ENCODE measurements at places on chromosomes 2 and 18.
A peak's percentile ranks its signal among the peaks of the same experiment; 100 is the strongest.

DNA sequence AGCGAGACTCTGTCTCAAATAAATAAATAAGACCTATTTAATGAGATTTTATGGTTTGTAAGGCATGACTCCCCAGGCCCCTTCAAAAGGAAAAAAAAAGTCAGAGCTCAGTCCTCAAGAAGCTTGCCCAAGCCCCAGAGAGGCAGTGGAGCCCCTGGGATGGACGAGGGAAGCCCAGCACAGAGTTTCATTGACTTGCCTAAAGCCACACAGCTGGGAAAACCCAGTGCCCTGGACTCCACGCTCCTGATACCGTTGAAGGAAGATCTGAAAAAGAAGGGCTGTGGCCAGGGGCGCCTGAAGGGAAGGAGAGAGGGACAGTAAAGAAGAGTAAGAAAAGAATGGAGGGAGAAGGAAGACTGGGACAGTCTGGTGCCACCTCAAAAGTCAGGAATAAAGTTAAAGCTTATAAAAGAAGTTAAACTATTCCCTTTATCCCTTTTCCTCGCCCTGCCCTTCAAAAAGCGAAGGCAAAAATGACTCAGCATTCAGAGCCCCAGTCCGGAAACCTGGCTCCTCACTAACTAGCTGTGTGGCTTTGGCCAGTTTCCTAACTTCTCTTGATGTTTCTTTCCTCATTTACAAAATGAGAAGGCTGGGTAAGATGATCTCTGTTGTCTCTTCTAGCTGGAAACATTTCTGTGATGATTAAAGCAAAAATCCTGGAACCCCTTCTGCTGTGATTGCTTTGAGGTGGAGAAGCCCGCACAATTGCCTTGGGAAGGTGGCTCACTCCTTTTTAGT, 46.7 kb downstream of the LYPD1 start:
- DNase-seq = no peak

GRCh38 chr2:113248997-113249770, 29.5 kb downstream of the PAX8 start:
- DNase-seq = peak; percentile 47

DNA sequence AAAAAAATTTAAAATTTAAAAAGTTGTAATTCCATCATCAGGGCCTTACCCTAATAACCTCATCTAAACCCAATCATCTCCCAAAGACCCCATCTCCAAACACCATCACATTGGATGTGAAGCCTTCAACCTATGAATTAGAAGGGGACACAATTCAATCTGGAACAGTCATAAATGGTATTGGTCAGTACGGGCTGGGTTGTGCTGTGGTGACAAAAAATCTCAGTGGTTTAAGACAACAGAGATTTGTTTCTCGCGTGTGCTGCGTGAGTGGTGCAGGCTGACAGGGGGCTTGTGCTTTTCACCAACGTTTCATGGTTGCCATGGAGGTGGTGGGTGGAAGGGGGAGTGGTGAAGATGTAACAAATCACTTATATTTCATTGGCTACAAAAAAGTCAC, 174.5 kb downstream of the INHBB start:
- DNase-seq = no peak

DNA sequence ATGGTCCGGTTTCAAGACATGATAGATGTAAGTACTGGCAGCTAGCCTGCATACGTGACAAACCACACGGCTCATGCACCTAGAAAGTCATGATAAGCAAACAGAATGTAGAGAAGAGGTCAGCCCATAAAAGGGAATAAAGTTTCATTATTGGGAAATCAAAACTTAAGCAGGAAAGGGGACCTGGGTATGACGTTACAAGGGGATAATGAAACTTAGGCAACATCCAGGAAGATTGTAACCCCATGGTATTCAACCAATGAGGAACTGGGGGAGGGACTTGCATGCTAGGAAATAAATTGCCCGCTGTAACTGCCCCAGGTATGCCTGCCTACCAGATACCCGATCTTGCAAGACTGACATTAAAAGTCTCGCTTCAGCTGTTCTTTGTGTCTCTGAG, 1679.0 kb downstream of the SUCLG1 start:
- DNase-seq = no peak

DNA sequence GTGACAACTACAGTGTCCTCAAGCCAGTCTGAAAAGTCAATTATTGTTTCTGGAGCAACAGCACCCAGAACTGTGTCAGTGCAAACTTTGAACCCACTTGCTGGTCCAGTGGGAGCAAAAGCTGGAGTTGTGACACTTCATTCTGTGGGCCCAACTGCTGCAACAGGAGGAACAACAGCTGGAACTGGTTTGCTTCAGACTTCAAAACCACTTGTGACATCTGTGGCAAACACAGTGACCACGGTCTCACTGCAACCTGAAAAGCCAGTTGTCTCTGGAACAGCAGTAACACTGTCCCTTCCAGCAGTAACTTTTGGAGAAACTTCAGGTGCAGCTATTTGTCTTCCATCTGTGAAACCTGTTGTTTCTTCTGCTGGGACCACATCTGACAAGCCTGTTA, 59.8 kb downstream of the TAF4B start:
- no peak for DNase-seq

GRCh38 chr18:44848644-44849335, 168.1 kb downstream of the SETBP1 start:
- DNase-seq = no peak

DNA sequence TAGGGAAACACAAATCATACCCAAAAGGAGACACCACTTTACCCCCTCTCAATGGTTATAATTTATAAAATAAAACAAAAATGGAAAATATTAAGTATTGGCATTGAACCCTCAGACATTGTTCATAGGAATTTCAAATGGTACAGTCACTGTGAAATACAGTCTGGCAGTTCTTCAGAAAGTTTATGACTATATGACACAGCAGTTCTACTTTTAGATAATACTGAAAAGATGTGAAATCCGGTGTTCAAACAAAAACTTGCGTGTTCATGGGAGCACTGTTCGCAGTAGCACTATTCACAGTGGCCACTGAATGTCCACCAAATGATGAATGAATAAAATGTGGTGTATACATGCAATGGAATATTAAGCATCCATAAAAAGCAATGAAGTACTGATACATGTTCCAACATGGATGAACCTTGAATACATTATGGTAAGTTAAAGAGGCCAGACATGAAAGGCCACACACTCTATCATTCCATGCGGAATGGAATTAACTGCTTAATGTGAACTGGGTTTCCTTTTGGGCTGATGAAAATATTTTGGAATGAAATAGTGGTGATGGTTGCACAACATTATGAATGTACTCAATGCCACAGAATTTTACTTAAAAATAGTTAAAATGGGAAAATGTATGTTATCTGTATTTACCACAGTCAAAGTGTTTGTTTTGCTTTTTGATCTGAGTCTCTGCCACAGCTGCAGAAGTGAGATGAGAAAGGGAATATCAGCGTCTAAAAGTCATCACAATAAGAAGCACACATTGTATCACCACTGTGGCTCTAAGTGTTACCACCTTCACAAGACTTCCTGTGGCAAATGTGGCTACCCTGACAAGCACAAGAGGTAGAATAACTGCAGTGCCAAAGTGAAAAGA, 864.6 kb downstream of the SUCLG1 start:
- DNase-seq = no peak

GRCh38 chr2:46913471-46914381, 1.9 kb downstream of the MCFD2 start:
- DNase-seq = no peak

GRCh38 chr18:72530622-72531021, 13.5 kb downstream of the CBLN2 start:
- no peak for DNase-seq

DNA sequence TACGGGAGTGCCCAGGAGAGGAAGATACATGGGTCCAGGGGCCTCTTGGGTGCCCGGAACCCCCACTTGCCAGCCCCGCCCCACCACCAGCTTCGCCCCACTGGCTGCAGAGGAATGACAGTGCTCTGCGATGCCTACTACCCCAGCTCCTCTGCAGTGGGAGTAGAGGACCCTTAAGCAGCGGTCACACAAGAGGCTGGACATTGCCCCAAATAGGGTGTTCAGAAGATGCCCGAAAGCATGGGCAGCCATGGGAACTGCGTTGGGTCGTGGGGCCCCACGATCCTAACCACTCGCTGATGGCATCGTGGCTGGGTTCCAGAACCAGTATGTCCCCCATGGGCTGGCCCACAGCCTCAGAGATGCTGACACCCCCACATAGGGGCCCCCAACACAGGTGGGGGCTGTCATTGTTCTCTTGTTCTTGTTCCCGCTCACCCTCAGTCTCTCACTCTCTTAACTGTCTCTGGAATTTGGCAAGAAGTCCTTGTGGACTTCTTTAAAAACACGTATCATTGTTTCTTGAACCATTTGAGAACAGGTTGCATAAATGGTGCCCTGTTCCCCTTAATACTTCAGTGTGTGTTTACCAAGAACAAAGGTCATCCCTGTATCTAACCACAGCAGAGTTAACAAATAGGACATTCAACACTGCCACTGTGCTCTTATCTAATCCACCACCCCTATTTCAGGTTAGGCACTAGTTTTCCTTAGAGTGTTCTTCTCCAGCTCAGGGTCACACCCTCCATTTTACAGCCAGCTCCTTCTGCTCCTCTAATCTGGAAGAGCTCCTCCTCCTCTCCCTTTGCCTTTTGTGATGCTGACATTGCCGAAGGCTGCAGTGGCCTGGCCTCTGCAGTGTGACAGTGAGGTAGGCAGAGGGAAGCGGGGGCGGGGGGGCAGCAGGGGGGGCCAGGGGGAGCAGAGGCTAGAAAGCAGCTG, 76.3 kb downstream of the STPG4 start:
- DNase-seq = no peak

GRCh38 chr2:240839152-240840143, 19.4 kb upstream of the KIF1A start:
- DNase-seq = no peak

GRCh38 chr2:2926009-2926857, 451.4 kb downstream of the EIPR1 start:
- no peak for DNase-seq

- no peak for DNase-seq
These were observed 8.7 kb downstream of the PCBP1 start for GRCh38 chr2:70095720-70096670.

DNA sequence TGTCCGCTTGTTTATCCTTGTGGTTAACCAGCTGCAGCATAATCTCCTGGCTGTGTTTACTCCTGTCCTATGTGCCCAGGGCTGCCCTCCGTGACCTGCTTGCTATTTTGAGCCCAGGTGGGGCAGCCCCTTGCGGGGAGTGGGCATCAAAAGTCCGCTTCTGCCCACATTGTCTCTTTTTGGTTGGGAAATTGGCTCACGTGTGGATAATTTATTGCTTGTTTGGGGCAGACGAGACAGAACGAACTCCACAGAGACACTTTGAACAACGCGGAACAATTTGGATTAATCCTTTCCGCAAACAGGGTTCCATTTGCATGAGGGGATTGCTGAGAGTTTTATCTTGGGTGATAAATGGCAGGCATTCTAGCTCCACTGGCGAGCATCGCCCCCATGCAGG, 8.1 kb upstream of the CXCR4 start:
- DNase-seq = no peak

GRCh38 chr18:36830158-36830495, 1.2 kb downstream of the KIAA1328 start:
- DNase-seq = no peak

DNA sequence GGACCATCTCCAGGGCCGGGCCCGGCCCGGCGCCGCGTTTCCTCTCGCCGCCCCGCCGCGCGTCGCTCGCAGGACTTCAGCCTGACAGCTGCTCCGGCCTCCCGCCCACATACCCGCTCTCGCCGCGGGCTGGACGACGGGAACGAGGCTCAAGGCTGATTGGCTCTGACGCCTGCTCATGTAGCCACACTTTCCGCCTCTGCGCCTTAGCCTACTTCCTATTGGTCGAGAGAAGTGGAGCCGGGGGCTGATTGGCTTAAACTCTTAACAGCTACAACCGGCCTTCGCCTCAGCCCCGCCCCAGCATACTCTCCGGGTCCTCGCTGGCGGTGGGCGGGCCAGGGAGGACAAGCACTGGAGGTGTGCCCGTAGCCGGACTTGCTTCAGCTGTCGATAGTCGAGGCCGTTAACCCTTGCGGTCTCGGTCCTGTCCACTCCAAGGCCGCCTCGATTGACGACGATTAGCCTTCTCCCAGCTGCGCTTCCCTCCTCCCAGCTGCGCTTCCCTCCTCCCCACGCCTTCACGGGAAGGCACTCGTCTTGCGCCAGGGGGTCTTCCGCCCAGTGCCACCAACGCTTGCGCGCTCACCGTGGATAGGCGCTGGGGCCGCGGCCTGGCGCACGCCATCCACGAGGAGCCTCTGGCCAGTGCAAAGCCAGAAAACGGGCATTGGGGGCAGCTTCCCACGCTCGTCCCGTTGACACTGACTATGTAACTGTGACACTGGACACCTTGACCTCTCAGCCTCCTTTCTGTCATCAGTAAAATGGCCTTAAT, at the start of gene PRADC1:
Gene PRADC1, minus strand, starts transcription at position 86 of the 778 bp plus-strand sequence. Its CDS starts 79 bp downstream, at position 7.
- peak; percentile 89 for DNase-seq

GRCh38 chr18:23391156-23391555, 61.9 kb upstream of the RIOK3 start:
- no peak for DNase-seq

- DNase-seq = no peak
These were observed 280.2 kb upstream of the SOX11 start for GRCh38 chr2:5412001-5412400.

- DNase-seq = no peak
These were observed 86.7 kb downstream of the ACAA2 start for GRCh38 chr18:49726675-49726963.

GRCh38 chr2:152078023-152078422, 20.8 kb downstream of the CACNB4 start:
- no peak for DNase-seq

DNA sequence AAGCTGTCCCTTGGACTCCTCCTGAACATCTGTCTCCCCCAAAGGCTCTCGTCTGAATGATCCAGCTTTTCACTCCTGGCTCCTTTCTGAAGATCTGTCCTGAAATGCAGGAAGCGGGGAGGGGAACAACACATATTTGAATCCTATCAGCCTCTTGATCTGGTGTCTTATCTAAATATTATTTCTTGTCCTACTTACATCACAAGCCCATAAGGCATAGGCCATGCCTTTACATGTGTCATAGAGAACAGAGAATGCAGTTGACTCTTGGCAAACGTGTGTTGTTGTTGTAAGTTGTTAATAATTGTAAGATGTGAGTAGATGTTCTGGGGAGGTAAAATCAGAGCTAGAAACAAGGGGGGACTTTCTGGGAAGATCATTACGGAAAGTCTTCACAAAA, 57.4 kb downstream of the GATA6 start:
- DNase-seq = no peak

- no peak for DNase-seq
These were observed 665.8 kb upstream of the ZEB2 start for GRCh38 chr2:145185696-145186095.

- DNase-seq = no peak
These were observed 11.9 kb upstream of the MFSD6 start for GRCh38 chr2:190396271-190396670.

- DNase-seq = no peak
These were observed 19.0 kb downstream of the RHOB start for GRCh38 chr2:20465716-20466394.

DNA sequence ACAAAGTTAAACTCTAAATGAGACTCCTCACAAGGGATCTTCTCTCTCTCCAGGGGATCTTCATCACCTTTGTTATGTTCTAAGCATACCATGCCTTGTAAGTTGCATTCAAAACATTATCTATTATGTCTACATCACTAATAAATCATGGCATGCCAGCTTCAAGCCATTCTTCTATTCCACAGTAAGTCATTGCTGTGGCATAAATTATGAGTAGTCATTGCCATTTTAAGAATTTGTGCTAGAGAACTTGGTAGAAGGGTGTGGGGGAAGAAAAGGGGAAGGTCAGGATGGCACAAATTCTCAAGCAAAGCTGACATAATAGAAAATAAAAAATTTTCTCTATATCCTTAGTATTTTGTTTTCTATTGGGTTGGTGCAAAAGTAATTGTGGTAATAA, 33.5 kb downstream of the BARD1 start:
- no peak for DNase-seq

GRCh38 chr2:70712916-70713315, 55.1 kb downstream of the ADD2 start:
- DNase-seq = no peak
